Retinal pigment epithelial cell (primary cell): ENCODE measurements at places on chromosomes 2 and 18.

DNA sequence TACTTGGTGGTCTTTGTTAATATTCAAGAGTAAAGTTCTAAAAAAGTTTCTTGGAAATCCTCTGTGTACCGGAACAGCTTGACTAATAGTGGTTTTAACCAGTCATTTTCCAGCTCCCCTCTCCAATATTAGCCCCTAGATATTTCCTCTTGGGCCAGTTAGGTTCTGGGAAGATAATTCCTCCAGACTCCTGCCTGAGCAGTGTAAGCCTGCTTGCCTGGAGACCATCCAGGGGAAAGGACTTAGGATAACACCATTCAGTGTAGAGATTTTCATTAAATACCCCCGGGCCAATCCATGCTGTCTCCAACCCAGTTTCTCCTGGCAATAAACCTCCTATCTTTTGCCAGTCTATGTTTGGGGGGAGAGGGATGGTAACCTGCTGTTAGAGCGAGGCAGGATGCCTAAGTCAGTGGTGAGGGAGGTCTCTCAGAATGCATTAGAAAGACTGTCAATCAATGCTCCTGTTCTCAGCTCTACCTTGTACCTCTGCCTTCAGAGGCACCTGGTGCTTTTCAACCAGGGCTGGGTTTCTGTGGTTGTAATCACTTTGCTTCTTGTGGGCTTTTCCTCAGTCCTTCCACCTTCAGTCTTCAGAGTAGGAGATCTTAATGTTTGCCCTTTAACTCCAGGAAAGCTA is 186.4 kb downstream of the RNF152 start:
- DNase-seq = no peak

GRCh38 chr18:33593261-33593660 is 15.2 kb downstream of the ASXL3 start:
- DNase-seq = no peak

DNA sequence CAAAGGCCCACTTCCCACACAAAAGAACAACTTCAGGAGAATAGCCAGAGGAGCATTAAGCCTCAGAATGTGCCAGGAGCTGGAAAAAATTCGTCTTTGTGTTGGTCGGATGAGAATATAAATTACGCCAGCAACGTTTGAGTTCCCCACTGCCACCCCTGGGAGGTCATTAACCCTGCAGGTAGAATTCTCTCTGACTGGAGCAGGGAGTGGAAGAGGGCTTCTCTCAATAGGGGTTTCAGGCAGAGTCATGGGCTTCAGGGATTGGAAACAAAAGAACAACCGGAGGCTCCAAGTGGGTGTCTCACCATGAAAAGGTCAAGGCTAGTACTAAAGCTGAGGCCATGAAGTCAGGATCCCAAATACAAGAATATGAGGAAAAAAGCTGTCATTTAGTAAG is 69.0 kb upstream of the DDX18 start:
- DNase-seq = no peak

DNA sequence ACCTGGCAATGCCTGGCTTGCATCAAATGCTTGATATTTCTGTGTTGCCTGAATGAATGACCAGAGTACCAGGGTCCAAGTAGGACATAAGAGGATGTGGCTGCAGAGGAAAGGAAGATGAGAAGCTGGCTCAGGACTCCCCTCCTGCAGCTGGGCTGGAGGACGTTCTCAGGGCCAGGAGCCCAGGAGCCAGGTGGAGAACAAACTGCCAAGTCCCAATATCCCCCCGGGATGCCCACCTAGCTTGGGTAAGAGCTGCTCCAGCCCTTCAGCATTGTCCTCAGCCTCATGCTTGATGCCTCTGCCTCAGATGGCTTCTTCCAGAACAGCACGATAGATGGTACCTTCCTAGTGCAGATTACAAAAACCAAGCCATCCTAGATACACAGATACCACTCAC is 8.6 kb upstream of the ATP6V1B1 start:
- no peak for DNase-seq

- DNase-seq = no peak
Measured at GRCh38 chr2:121076498-121076820, 208.5 kb downstream of the TFCP2L1 start.

DNA sequence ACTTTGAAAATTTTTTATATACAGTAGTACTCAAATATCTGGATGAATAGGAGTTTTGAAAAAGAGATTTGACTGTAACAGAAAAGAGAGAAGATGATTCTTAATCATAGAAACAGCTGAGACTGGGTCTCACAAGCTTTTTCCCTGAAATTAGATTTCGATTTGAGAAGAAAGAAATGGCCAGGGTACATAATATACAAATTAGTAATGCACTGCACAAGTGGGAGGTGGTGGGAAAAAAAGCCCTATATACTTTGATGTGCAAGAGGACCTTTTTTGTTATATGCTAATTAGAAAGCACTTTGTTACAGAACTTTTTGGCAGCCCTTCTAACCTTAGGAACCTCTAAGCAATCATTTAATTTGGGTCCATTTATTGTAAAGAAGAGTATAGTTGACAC is 62.9 kb downstream of the EML4 start:
- DNase-seq = no peak

GRCh38 chr2:227460070-227460485 is 11.9 kb upstream of the AGFG1 start:
- DNase-seq = no peak

- no peak for DNase-seq
Measured at GRCh38 chr2:241033994-241034393, 35.6 kb downstream of the SNED1 start.

DNA sequence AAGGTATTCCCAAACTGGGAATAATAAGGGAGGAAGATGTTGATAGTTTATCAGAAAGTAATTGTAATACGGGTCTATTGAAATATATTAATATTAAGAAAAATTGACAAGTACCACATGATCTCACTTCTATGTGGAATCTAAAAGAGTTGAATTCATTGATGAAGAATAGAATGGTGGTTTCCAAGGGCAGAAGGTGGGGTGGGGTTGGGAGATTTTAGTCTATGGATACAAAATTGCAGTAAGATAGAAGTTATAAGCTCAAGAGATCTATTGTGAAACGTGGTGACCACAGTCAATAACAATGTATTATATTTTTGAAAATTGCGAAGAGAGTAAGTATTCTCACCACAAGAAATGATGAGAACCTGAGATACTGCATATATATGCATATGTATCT is 38.9 kb downstream of the COL3A1 start:
- DNase-seq = no peak

- no peak for DNase-seq
Measured at GRCh38 chr18:76673281-76674185, 148.8 kb upstream of the ZNF236 start.

DNA sequence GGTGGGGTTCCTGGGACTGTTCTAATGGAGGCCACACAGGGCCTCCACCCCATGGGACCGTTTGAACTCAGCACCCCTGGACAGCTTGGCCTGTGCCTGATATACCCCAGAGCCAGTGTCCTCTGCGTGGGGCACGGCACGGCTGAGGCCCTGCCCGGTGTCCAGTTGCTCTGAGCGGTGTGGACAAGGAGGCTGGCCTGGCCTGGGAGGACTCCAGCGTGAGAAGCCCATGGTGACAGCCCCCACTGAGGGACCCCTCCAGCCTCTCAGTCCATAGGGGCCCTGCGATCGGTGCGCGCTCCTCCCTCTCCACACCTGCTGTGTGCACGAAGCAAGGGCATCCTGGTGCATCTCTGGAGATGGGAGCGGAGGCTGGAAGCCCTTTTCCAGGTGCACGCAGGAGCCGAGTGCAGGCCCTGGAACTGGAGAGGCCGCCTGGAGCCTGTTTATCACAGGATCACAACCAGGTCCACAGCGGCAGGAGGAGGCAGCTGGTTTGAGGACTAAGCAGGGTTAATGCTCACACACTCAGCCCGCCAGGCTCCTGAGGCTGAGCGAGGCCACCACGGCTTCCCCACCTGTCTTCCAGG is 120.2 kb downstream of the PTGR3 start:
- no peak for DNase-seq

DNA sequence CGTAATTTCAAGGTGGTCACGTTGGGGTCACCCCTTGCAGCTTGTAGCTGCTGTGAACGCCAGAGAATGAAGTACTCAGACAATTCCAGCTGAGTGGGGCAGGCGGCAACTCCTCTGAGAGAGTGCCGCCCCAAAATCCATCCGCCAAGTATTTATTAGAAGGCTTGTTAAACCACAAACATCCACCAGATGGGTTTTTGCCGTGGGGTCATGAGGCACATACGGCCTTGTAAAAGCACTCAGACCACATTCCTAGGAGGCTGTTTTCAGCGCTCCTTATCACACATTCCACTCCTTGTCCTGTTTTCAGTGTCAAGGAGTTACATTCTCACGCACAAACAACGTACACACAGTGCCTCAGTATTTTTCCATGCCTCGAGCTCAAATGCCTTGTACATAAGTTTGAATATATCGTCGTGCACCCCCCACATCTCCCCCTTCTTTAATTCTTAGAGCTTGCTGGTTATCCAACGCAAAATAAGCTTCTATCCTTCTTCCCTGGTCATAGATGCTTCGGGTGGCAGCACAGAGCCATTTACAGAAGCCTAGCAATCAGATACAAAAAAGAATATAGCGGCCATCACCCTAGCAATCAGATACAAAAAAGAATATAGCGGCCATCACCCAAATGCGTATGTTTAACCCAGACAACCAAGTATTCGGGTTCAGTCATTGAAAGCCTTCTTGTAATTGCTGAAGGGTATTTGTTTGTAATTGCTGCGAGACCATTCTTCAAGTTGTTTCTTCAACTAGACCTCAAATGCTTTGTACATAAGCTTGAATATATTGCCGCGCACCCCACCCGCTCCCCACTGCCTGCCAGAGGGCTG is 7.3 kb downstream of the ALPP start:
- peak; percentile 65 for DNase-seq

- DNase-seq = no peak
Measured at GRCh38 chr2:181262782-181263181, 194.4 kb upstream of the ITGA4 start.
